H9 (cell line): ENCODE measurements at places on chromosomes 6 and 20. TPM values are rescaled to one million over a fixed set of nuclear protein-coding genes. Genes with fewer than 3 reads are reported as not detected.

BPI gene
- total RNA-seq = not detected in 2 replicates

DNMT3B gene
- total RNA-seq = 980 and 996 TPM in 2 replicates

MATN4 gene
- 0.11 TPM in 1 of 2 replicates, not detected in the other for total RNA-seq

ANGPT4 gene
- total RNA-seq = 0.07 and 0.11 TPM in 2 replicates

EPB41L1 gene
- total RNA-seq = 29.9 and 31.1 TPM in 2 replicates

SS18L1 gene
- 18.8 and 22.2 TPM in 2 replicates for total RNA-seq

PLN gene
- total RNA-seq = not detected in 2 replicates

LINC00237 gene
- total RNA-seq = 0.24 and 0.90 TPM in 2 replicates

SYTL3 gene
- total RNA-seq = 0.09 and 0.20 TPM in 2 replicates

TSHZ2 gene
- total RNA-seq = 0.07 TPM in 1 of 2 replicates, not detected in the other

ZC3H12D gene
- total RNA-seq = 0.07 and 0.15 TPM in 2 replicates

LAMA4 gene
- total RNA-seq = 1.0 and 1.1 TPM in 2 replicates
